ENCODE measurements at places on chromosomes 2 and 18. TPM values are rescaled to one million over a fixed set of nuclear protein-coding genes. Genes with fewer than 3 reads are reported as not detected.

The SLC11A1 gene
- 0.34 TPM for total RNA-seq

The EIF5B gene
- 41.9 TPM for total RNA-seq

The CDCA7 gene
- 19.3 TPM for total RNA-seq

The SLC4A5 gene
- 5.9 TPM for total RNA-seq

The ZNF2 gene
- 5.7 TPM for total RNA-seq

Data from progenitor cell of endocrine pancreas (in vitro differentiated cells).